Stimulated activated CD4-positive, alpha-beta T cell treated with anti-CD3 and anti-CD28 coated beads, TNF-alpha, amount 100 ng/mL, for 1 hour (primary cell): ENCODE measurements at places on chromosomes 2 and 18.

GRCh38 chr2:113158884-113159553 lies 14.8 kb upstream of the PSD4 start:
- DNase-seq, result no peak

- no peak for DNase-seq
These were observed 45.0 kb upstream of the EML4 start for GRCh38 chr2:42124011-42124785.

DNA sequence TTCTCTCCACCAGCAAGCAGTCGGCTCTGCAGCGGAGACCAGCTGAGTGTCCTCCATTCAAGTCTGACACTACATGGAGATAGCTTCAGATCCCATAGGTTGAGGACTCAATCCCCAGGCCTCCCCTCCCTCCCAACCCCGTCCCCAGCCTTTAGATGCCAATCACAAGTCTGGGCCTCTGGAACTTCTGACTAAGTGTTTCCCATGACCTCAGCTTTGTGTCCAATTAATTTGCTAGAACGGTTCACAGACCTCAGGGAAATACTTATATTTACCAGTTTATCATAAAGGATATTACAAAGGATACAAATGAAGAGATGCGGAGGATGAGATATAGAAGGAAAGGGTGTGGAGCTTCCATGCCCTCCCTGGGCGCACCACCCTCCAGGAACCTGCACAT lies 77.4 kb downstream of the MERTK start:
- no peak for DNase-seq

DNA sequence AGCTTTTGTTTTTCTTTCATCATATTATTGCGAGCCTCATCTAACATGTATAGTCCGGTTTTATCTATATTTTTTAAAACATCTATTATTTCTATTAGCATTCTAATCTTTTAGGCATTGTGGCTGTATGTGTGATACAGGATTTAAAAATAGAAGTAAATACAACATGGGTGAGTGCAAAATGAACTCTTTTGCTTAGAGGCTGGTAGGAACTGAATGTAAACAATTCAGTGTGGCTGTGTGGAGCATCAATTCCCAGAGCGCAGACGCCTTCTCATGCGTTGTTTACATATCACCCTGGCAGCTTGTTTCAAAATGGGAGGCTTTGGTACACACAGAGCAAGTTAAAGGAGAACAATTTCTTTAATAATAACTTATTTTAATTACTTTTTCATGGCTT lies 836 bp downstream of the DTNA start:
- no peak for DNase-seq

- no peak for DNase-seq
These were observed 67.9 kb downstream of the LCLAT1 start for GRCh38 chr2:30514848-30515435.

DNA sequence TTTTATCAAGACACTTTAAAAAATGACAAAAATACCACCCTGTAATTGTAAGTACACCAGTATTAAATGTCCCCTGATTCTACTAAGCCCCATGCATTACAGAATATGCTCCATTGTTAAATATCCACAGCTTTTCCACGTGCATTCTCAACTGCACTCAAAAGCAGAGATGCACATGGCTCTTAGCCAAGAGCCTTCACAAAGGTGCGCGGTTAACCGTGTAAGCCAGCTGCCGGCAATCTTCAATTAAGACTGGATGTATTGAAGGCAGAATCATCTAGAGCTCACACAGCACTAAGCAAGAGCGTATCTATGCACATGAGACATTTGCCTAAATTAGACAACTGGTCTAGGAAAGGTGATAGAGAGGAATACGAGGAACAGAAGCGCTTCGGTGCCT lies 278.3 kb downstream of the NAPG start:
- DNase-seq, result no peak

DNA sequence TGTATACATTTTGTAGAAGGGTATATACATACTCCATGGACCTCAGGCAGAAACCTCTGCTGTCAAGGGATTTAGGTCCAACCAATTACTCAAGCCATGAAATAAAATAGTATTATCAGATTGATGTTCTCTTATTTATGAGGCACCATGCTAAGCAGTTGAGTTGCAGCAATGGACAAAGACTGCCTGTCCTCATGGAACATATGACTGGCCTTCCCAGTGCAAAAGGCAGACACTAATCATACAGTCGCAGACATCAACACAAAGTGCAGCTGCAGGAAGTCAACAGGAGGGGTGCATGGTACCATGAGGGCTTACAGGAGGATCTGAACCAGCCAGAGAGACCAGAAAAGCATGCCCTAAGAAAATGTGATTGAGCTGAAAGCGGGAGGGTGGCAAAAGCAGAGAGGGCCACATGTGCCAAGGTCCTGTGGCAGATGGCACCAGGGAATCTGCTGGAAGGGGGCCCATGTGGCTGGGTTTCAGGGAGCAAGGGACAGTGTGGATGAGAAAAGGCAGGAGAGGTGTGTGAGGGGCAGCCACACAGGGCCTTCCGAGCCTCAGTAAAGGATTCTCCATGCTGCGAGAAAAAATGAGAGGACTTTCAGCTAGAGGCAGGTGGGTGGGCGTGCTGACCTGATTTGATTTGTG lies 61.4 kb upstream of the RNF152 start:
- DNase-seq, result no peak

GRCh38 chr2:173572848-173573247 lies 218.2 kb downstream of the CDCA7 start:
- no peak for DNase-seq

DNA sequence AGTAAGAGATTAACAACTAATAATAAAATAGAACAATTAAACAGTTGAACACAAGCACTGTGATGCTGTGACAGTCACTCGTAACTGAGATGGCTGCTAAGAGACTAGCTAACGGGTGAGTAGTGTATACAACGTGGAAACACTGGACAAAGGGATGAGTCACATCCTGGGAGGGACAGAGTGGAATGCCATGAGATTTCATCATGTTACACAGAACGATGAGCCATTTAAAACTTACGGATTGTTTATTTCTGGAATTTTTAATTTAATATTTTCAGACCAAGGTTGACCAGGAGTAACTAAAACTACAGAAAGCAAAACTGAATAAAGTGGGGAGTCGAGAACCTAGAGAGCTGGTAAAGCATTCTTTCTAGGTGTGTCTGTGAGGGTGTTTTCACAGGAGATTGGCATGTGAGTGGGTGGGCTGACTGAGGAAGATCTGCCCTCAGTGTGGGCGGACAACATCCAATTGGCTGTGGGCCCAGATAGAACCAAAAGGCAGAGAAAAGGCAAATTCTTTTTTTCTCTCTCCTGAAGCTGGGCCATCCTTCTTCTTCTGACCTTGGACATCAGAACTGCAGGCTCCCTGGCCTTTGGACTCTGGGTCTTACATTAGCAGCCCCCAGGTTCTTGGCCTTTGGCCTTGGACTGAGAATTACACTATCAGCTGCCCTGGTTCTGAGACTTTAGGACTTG lies 14.6 kb downstream of the TMSB10 start:
- no peak for DNase-seq

DNA sequence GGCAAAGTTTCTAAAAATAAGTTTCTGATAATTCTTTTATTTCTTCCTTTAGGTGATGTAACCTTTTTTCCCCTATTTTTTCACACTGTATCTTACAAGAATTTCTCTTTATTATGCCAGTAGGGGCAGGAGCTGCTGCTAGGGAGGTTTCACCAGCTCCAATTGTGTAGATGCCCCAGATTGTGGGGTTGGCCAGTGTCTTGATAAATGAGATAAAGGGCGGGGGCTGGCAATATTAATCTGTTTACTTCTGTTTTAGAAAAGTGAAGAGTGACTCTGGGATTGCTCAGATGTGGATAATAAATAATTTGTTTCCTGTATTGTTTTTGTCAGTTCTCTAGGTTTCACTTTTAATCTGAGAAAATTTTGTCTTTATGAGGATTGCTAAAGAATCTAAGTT lies 190.4 kb downstream of the MC4R start:
- no peak for DNase-seq

- no peak for DNase-seq
These were observed 134.7 kb downstream of the ACOXL start for GRCh38 chr2:110867078-110867477.
